Neural crest cell (in vitro differentiated cells): ENCODE measurements at places on chromosomes 2 and 18.

DNA sequence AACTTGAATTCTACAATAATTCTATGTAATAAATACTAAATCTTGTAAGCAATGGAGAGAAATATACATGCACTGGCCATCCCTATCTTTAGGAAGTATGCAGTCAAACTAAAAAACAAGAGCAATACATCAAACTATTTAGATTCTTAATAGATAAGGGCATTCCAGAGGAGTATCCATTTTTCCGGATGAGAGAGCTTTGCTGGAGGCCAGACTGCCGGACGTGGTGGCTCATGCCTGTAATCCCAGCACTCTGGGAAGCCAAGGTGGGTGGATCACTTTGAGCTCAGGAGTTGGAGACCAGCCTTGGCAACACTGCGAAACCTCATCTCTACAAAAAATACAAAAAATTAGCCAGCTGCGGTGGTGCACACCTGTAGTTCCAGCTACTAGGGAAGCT is 60.8 kb downstream of the KIF5C start:
- no peak for DNase-seq

DNA sequence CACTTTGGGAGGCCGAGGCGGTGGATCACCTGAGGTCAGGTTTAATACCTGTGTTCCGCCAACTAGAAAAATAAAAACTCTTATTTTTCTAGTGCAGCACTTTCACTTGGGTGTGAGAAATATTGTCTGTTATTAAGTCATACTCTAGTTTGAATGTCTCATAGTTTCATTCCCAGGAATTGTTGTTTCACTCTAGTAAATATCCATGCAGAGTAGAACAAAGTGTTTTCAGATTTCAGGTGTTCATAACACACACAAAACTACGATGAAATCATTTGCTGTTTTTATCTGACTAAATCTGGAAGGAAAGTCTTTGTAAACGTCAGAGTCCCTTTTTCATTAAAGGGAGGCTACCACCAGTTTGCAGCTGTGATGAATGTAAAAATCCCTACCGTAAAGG is 4.0 kb downstream of the FAM117B start:
- DNase-seq = no peak

DNA sequence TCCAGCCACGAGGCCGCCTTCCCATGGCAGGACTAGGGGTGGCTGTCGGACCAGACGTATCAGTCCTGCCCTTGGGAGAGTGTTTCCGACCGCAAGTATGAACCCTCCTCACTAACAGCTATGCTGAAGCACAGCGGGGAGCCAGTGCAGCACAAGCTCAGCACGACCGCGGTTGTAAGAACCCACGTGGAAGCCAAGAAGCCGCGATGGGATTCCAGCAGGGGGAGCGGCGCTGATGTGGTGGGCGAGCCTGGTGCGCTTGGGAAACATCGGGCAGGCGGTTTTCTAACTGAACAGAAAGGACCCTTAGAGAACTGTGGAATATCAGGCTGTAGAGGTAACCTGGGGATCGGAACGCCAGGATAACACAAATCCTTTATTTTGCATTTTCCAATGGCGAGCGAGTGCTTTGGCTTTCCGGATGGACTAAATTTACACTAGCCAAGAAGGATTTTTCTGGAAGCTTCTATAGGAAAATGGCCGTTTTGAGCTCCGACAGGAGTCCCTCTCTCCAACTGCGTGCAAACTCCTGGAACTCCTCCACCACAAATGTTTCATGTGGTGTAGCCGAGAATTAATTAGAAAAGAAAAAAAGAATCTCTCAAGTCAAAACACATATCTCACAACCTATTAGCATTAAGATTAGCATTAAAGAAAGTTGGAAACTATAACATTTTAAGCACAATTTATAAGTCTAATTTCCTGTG is 132.0 kb upstream of the MYCN start:
- DNase-seq = no peak

GRCh38 chr2:208049006-208049405 is 23.7 kb upstream of the PLEKHM3 start:
- DNase-seq = no peak

GRCh38 chr2:234335661-234336228 is 161.1 kb downstream of the ARL4C start:
- DNase-seq = no peak

DNA sequence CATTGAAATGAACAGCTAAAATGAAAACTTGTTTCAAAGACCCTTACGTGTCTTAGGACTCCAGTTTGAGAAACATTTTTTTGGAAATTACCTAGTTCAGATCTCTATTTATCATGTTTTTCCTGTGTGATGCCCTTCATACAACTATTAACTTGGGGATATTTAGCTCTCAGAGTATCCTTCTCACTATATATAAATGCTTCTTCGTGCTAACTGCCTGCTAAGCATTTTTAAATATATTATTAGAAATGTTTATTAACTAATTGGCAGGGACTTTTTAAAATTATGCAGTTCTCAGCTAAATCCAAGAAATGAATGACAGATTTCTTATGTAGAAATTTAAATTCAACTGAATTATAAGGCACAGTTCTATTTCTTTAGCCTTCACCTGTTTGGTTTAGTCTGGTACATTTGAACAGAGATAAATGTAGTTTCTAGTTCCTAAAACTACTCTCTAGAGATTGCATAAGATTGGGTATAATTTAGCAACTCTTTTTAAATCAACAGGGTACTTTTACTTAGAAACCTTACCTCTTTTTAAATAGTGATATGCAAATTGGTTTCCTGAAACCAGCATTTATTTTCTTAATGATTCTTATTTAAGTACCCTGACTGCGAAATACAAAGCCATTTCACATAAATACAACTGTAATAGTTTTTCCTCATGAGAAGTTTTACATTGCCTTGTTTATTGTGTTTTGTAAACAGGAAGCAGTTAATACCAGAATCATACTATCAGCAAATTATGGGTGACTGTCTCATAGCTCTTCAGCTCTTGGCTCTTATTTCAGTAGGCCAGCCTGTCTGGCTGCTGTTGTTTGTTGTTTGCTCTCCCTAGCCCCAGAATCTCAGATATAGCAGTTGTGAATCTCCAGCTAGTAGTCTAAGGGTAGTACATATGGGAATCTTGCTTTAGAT is 140.7 kb downstream of the PTRHD1 start:
- no peak for DNase-seq
